CD14-positive monocyte (primary cell): ENCODE measurements at places on chromosomes 12 and 14. TPM values are rescaled to one million over a fixed set of nuclear protein-coding genes. Genes with fewer than 3 reads are reported as not detected.

DNA sequence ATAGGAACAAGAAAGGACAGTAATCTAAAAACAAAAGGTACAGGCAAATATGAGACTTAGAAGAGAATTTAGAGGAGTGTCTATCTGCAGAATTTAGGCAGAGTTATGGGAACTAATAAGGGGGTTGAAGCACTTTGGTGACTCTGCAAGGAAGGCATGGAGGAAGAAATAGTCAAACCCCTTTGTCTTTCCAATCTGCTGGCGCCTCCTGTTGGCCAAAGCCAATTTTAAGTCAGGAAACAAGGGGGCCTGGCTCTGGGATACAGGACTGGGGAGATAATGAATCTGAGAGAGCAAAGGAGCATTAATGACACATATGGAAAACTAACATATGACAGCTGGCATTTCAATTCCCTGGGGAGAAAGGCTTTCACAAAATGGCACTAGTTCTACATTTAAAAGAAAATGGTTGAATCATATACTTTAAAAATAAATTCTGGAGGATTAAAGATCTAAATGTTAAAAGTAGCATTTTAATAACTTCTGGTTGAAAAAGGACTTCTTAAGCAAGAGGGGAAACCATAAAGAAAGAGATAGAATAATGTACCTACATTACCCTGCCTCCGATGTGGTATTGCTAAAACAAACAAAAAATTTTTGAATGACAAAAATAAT lies 48.5 kb upstream of the CSRP2 start:
- no peaks in the 10 kb centered on the region for H3K4me1 ChIP-seq
- no peaks in the 10 kb centered on the region for H3K27me3 ChIP-seq
- H3K36me3 ChIP-seq, result no peaks in the 10 kb centered on the region
- no peak overlapping the region for H3K27ac ChIP-seq
- no peak overlapping the region for H3K4me3 ChIP-seq

- H3K36me3 ChIP-seq, result no peaks in the 10 kb centered on the region
- no peak overlapping the region for H3K4me3 ChIP-seq
- no peaks in the 10 kb centered on the region for H3K4me1 ChIP-seq
- no peaks in the 10 kb centered on the region for H3K27me3 ChIP-seq
Measured at GRCh38 chr12:40566271-40566670, 126.0 kb upstream of the CNTN1 start.

DNA sequence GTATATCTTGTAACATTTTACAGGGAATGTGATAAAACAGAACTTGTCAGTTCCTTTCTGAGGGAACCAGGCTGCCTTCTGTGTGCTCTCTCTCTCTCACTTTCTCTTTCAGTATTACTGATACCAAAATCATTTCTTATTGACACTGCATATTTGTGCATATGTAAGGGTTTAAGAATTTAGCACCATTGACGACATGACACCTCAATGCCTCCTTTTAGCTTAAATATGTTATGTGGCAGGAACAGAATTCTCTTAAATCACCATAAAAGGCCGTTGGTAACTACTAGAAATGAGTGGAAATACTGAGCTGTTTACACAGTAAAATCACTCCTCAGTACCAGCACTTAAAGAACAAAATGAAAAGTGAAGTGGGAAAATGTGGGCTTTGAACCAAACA lies 457.7 kb upstream of the SYT1 start:
- no peaks in the 10 kb centered on the region for H3K36me3 ChIP-seq
- H3K27me3 ChIP-seq, result no peaks in the 10 kb centered on the region
- H3K4me1 ChIP-seq, result no peaks in the 10 kb centered on the region
- no peak for DNase-seq

DNA sequence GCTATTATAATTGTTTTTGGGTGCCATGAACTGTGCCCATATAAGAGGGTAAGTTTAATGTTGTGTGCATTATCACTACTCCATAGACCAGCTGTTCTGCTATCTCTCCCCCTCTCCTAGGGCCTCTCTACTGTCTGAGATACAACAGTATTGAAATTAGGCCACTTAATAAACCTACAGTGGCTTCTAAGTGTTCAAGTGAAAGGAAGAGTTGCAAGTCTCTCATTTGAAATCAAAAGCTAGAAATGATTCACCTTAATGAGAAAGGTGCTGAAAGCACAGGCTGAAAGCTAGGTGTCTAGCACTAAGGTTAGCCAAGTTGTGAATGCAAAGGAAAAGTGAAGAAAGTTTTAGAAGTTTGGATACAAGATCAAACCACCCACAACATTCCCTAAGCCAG lies 168.0 kb downstream of the SLC16A7 start:
- no peak overlapping the region for H3K4me3 ChIP-seq
- H3K4me1 ChIP-seq, result no peaks in the 10 kb centered on the region
- no peak overlapping the region for H3K27ac ChIP-seq
- no peaks in the 10 kb centered on the region for H3K36me3 ChIP-seq
- H3K27me3 ChIP-seq, result no peaks in the 10 kb centered on the region

GRCh38 chr12:88057994-88058718 lies 29.0 kb upstream of the C12orf50 start:
- peaks cover 7% of the 10 kb centered on the region for H3K36me3 ChIP-seq
- H3K4me3 ChIP-seq, result no peak overlapping the region
- H3K27me3 ChIP-seq, result no peaks in the 10 kb centered on the region
- no peaks in the 10 kb centered on the region for H3K4me1 ChIP-seq

- DNase-seq, result no peak
- no peaks in the 10 kb centered on the region for H3K4me1 ChIP-seq
- no peaks in the 10 kb centered on the region for H3K36me3 ChIP-seq
- H3K27me3 ChIP-seq, result no peaks in the 10 kb centered on the region
- no peak overlapping the region for H3K4me3 ChIP-seq
Measured at GRCh38 chr12:76007640-76008039, 23.9 kb downstream of the PHLDA1 start.

DNA sequence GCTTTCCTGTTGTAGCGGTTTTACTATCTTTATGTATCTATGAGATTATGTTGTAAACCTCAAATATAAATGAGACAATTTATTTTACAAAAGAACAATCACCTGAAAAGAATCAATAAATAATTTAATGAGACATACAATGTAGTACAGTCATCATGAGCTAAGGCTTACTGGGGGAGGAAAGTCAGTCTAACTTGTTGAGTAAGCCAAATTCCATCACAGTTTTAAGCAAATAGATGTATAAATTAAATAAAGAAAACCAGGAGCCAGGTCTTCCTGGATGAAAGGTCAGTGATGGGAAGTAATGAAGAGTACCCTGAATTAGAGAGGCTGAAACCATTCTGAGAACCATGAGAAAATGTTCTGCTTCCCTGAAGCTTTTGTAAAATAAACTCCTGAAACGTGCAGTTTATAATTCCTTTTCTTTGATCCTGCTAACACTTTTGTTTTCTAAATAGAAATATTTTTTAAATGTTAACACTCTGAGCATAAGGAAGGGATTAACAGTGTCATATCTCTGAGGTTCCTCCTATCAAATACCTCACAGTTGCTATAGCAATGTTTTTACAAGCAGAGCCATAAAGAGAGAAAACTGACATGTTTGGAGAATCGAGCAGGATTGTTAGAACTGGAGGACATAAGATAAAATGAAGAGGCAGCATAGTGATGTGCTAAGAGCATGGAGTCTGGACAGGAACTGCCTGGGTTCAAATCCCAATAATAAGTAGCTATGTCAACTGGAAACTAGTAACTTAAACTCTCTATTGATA lies 444.9 kb upstream of the FOXG1 start:
- no peaks in the 10 kb centered on the region for H3K27me3 ChIP-seq
- no peak for DNase-seq
- H3K4me3 ChIP-seq, result no peak overlapping the region
- no peak overlapping the region for H3K27ac ChIP-seq

DNA sequence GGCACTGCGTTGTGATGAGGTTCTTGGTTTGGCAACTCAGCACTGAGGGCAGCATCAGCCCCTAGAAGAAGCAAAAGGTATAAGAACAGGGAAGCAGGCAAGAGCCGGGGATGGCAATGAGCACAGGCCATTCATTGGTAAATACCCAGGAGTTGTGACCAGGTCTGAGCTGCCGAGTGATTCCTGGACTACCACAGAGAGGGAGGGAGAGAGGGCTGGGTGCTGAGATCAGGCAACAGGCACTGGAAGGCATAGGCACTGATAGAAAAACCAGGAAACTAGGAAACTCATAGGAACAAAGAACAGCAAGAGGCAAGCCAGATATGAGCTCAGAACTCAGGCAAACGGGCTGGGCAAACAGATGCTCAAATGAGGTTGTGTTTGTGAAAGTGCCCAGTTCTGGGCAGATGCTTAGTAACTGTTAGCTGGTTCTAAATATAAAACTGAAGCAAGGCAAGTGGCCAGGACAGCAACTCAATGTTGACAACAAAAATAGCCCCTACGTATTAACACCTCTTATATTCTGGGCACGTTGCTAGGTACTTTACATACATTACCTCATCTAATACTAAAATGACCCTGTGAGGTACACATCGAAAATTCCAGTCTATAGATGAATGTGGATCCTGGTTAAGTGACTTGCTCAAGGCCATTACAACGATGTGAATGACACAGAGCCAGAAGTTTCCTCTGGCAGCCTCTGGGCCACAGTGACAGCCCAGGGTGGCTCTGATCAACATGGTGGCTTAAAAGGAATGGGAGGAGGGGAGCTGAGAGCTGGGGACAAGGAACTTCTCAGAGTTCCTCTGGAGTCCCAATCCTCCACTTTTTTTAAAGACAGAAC lies 121.1 kb downstream of the PRMT8 start:
- no peaks in the 10 kb centered on the region for H3K4me1 ChIP-seq
- H3K27ac ChIP-seq, result no peak overlapping the region
- no peaks in the 10 kb centered on the region for H3K27me3 ChIP-seq
- no peak for DNase-seq
- peaks cover 78% of the 10 kb centered on the region for H3K36me3 ChIP-seq

GRCh38 chr12:10320643-10321042 lies 13.0 kb downstream of the KLRD1 start:
- H3K4me3 ChIP-seq, result no peak overlapping the region
- no peak for DNase-seq
- H3K27ac ChIP-seq, result no peak overlapping the region
- no peaks in the 10 kb centered on the region for H3K4me1 ChIP-seq
- H3K36me3 ChIP-seq, result no peaks in the 10 kb centered on the region
- no peaks in the 10 kb centered on the region for H3K27me3 ChIP-seq

- no peak for DNase-seq
- H3K27ac ChIP-seq, result no peak overlapping the region
- no peaks in the 10 kb centered on the region for H3K36me3 ChIP-seq
- H3K4me1 ChIP-seq, result no peaks in the 10 kb centered on the region
- no peaks in the 10 kb centered on the region for H3K27me3 ChIP-seq
Measured at GRCh38 chr12:69435644-69436043, 34.5 kb upstream of the FRS2 start.

- no peaks in the 10 kb centered on the region for H3K36me3 ChIP-seq
- DNase-seq, result no peak
- H3K27ac ChIP-seq, result no peak overlapping the region
- no peaks in the 10 kb centered on the region for H3K4me1 ChIP-seq
Measured at GRCh38 chr14:80628547-80628946, 313.0 kb downstream of the CEP128 start.

DNA sequence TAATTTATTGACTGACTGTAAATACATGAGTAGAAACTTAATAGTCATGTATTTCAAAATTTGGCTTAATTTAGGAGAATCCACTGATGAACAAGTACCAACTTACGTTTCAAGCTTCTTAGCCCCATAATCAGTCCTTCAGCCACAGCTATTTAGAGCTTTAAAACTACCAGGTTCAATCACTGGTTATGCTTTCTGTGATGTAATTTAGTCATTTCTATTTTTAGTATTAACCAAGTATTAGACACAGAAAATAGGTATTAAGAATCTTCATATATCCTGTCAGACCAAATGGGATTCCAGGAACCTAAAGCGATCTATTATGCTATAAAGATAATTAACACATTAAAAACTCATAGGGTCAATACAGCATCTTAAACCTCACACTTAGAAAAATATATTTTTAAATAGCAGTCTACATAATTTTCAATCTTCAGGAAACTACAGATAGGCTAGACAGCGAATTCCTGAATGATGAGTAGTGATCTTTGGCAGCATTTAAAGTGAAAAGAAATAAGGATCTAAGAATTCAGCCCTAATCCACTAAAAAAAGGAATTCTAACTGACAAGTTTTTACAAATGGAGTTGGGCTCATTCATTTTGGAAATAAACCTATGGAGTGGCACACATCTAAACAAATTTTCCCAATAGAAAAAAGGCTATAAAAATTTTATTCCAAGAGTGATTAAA lies 51.5 kb downstream of the ZC3H14 start:
- peaks cover 6% of the 10 kb centered on the region for H3K4me1 ChIP-seq
- no peaks in the 10 kb centered on the region for H3K27me3 ChIP-seq
- H3K36me3 ChIP-seq, result peaks cover 33% of the 10 kb centered on the region
- no peak overlapping the region for H3K4me3 ChIP-seq
- no peak for DNase-seq

DNA sequence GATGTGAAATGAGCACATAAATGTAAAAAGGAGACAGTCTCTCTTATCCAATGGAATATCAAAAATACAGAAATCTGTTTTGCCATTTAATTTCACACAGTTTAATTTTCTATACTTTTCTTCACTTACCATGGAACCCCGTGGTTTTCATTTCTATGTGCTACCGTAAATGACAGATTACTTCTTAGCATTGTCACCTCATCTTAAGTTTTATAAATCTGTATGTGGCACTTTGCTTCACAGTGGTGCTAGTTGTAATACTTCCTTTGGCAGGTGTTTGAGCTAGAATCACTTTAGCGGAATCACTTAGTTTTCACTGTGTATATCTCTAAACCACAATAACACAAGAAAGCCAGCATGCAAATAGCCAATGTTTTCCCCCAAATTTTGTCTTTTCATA lies 781.9 kb upstream of the MGAT4C start:
- H3K4me3 ChIP-seq, result no peak overlapping the region
- no peak overlapping the region for H3K27ac ChIP-seq
- H3K27me3 ChIP-seq, result no peaks in the 10 kb centered on the region
- no peaks in the 10 kb centered on the region for H3K4me1 ChIP-seq
- no peak for DNase-seq
- no peaks in the 10 kb centered on the region for H3K36me3 ChIP-seq

The SAMD15 gene
- polyA plus RNA-seq, result 0.05 and 0.65 TPM in 2 replicates

The IAPP gene
- polyA plus RNA-seq, result not detected in 2 replicates

The FOXG1 gene
- polyA plus RNA-seq, result not detected in 2 replicates

The CCDC177 gene
- polyA plus RNA-seq, result not detected

The RAD51AP1 gene
- 1.0 TPM for polyA plus RNA-seq

The SDR9C7 gene
- polyA plus RNA-seq, result not detected in 2 replicates
